ENCODE measurements at places on chromosomes 16 and 17. TPM values are rescaled to one million over a fixed set of nuclear protein-coding genes. Genes with fewer than 3 reads are reported as not detected.

DNA sequence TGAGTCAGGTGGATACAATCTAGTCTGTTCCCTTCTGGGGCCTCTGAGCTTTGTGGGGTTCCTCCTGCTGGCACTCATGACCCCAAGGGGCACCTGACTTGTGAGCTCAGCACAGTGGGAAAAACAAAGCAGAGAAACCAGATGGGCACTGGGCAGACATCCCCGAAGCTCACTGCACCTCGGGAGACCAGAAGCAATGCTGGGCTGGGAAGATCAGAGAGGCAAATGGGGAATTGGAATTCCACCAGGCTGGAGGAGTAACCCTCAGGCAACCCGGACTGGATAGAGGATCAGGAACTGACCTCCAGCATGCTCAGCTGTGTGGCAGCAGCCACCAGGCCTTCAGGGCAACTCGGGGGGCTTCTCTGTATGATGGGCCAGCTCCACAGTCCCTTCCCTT, 50.3 kb downstream of the ABCC12 start:
- H3K4me3 ChIP-seq = no peak overlapping the region
- H3K27me3 ChIP-seq = no peaks in the 10 kb centered on the region
- no peak overlapping the region for H3K27ac ChIP-seq
- no peak for DNase-seq
- no peaks in the 10 kb centered on the region for H3K4me1 ChIP-seq

DNA sequence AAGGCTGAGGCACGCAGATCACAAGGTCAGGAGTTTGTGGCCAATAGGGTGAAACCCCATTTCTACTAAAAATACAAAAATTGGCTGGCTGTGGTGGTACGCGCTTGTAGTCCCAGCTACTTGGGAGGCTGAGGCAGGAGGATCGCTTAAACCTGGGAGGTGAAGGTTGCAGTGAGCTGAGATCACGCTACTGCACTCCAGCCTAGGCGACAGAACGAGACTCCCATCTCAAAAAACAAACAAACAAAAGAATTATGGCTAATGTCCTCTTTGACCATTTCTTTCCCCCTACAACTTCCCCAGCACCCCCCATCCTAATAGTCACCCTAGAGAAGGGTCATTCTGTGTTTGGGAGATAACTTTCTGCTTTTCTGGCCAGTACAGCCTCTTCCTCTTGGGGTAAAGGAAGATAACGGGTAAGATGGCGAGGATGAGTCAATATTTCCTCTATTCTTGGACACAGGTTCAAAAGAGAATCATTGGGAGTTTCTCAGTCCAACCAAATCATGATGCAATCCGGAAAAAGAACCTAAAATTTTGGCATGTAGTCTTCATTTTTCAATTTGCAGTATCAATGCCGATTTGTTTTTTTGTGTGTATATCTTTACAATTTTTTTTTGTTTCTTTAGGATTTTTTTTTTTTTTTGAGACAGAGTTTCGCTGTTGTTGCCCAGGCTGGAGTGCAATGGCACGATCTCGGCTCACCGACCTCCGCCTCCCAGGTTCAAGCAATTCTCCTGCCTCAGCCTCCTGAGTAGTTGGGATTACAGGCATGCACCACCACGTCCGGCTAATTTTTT, 107.6 kb upstream of the MED13 start:
- H3K4me1 ChIP-seq = no peaks in the 10 kb centered on the region
- no peak overlapping the region for H3K27ac ChIP-seq
- no peaks in the 10 kb centered on the region for H3K36me3 ChIP-seq

- no peak for DNase-seq
- H3K36me3 ChIP-seq = no peaks in the 10 kb centered on the region
- peaks cover 4% of the 10 kb centered on the region for H3K4me1 ChIP-seq
These were observed 180.3 kb upstream of the AXIN2 start for GRCh38 chr17:65741710-65742109.

GRCh38 chr17:6930749-6931148, 65.1 kb upstream of the ALOX12 start:
- H3K27ac ChIP-seq = no peak overlapping the region
- H3K36me3 ChIP-seq = no peaks in the 10 kb centered on the region
- no peak overlapping the region for H3K4me3 ChIP-seq
- no peak for DNase-seq
- H3K4me1 ChIP-seq = no peaks in the 10 kb centered on the region

GRCh38 chr17:28029044-28029443, 13.4 kb upstream of the NLK start:
- no peak overlapping the region for H3K27ac ChIP-seq
- H3K4me3 ChIP-seq = no peak overlapping the region
- H3K27me3 ChIP-seq = no peaks in the 10 kb centered on the region
- DNase-seq = no peak

DNA sequence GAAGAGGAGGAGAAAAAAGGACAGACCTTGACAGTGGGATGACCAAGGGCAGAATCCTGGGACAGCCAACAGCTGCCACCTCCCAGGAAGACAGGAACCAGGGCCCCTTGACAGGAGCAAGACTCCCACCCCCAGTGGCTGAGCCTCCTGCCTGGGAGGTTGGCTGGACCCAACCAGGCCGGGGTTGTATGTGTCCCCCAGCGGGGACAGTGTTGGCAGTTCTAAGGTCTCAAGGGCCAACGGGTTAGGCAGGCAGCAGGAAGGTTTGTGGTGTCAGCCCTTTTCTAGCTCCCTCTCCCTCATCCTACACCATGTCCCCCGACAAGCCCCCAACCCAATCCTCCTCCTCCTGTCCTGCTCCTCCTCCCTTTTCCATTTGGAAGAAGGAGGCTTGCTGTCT, 126.2 kb downstream of the MRM1 start:
- no peak overlapping the region for H3K4me3 ChIP-seq
- H3K36me3 ChIP-seq = no peaks in the 10 kb centered on the region
- DNase-seq = no peak
- H3K27me3 ChIP-seq = peaks cover 9% of the 10 kb centered on the region
- H3K4me1 ChIP-seq = peaks cover 4% of the 10 kb centered on the region

DNA sequence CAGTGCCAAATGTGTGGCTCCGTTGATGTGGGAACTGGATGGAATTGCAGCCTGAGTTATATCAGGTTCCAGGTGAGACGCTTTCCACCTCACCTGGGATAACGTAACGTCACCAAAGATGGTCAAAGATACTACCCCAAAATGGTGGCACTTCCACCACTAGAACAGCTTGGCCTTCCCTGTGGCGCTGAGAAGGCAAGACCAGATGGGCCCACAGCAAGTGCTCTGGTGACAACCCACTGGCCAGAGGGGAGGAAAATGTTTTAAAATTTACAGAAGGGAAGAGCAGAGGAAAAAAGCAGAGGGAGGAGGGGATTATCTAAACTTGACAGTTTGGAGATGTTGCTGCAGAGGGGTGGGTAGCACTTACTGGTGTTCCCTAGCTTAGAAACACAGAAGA, 7.5 kb upstream of the ITGA2B start:
- H3K36me3 ChIP-seq = peaks cover 53% of the 10 kb centered on the region
- no peaks in the 10 kb centered on the region for H3K4me1 ChIP-seq
- no peak overlapping the region for H3K27ac ChIP-seq

DNA sequence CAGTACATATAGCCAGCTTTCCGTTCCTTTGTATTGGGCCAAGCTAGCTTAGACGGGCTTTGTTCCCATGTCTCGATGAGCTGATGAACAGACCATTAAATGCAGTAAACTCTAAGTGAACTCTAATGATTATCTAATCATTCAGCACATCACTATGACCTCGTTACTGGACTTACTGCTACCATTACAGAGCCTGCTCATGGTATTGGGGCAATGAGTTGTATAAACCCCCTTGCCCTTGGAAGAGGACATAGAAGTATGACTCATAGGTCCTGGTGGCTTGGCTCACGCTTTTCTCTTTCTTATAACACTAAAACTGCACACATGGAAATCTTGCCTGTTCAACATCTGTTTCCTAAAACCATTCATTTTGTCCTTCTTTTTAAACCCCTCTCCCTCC, 93.6 kb upstream of the DYNLRB2 start:
- H3K36me3 ChIP-seq = no peaks in the 10 kb centered on the region
- H3K4me3 ChIP-seq = no peak overlapping the region
- no peaks in the 10 kb centered on the region for H3K4me1 ChIP-seq
- no peaks in the 10 kb centered on the region for H3K27me3 ChIP-seq
- DNase-seq = peak; percentile 30

GRCh38 chr16:477301-478157, 50.0 kb upstream of the CAPN15 start:
- no peaks in the 10 kb centered on the region for H3K36me3 ChIP-seq
- no peaks in the 10 kb centered on the region for H3K4me1 ChIP-seq
- DNase-seq = no peak
- H3K27me3 ChIP-seq = no peaks in the 10 kb centered on the region

DNA sequence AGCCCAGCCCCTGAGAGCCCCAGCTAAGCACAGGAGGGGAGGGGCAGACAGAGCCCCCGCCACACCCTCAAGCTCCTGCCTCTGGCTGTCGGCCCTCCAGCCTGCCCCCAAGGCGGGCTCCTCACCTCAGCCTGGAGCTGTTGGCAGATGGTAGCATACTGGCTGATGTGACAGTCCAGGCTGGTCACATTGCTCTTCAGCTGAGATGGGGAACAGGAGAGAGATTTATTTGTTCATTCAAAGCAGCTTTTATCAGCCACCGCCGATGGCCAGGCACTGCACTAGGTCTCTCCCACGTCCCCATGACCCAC, 14.8 kb downstream of the KIF18B start:
- H3K4me3 ChIP-seq = no peak overlapping the region
- H3K27ac ChIP-seq = no peak overlapping the region
- no peaks in the 10 kb centered on the region for H3K36me3 ChIP-seq
- no peaks in the 10 kb centered on the region for H3K4me1 ChIP-seq
- DNase-seq = no peak

DNA sequence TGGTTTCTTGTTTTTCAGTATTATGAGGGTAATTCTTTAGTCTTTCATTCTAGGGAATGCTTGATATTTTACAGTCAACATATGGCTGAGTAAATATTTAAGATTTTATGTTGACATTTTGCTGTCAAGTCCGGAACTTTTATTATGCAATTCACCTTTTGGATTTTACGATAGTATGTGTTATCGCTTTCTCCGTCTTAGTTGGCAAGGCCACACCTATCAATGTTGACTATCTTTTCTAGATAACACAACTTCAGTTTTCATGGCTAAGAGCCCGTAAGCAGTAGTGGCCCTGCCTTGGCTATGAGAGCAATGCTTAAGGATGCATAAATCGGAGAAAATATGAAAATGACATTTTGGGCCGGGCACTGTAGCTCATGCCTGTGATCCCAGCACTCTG, 39.5 kb upstream of the CDH13 start:
- H3K27ac ChIP-seq = no peak overlapping the region
- no peaks in the 10 kb centered on the region for H3K4me1 ChIP-seq
- no peak overlapping the region for H3K4me3 ChIP-seq
- no peak for DNase-seq
- peaks cover 8% of the 10 kb centered on the region for H3K27me3 ChIP-seq

DNA sequence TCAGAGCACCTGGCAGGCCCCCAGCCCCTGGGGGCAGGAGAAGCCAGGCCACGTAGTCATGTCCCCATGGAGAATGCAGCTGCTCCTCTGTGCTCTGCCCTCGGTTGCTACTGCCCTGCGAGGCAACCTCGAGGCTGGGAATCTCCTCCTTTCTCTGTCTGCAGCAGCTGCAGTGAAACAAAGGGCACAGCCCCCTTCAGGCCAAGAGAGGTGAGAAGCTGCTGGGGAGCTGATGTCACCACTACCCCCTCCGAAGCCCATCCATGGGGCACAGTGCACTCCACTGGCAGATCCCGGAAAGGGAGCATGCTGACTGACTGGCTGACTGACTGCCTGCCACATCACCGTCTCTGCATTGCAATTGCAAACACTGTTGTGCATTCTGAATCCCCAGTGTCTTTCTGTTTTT, 103.7 kb downstream of the GRIN2A start:
- DNase-seq = peak; percentile 15
- no peak overlapping the region for H3K27ac ChIP-seq
- peaks cover 16% of the 10 kb centered on the region for H3K4me1 ChIP-seq
- no peaks in the 10 kb centered on the region for H3K36me3 ChIP-seq
- H3K27me3 ChIP-seq = no peaks in the 10 kb centered on the region

GRCh38 chr17:10349403-10349802, 23.4 kb downstream of the MYH13 start:
- no peaks in the 10 kb centered on the region for H3K4me1 ChIP-seq
- no peak overlapping the region for H3K27ac ChIP-seq
- H3K27me3 ChIP-seq = no peaks in the 10 kb centered on the region
- no peak overlapping the region for H3K4me3 ChIP-seq
- no peaks in the 10 kb centered on the region for H3K36me3 ChIP-seq
- DNase-seq = no peak

DNA sequence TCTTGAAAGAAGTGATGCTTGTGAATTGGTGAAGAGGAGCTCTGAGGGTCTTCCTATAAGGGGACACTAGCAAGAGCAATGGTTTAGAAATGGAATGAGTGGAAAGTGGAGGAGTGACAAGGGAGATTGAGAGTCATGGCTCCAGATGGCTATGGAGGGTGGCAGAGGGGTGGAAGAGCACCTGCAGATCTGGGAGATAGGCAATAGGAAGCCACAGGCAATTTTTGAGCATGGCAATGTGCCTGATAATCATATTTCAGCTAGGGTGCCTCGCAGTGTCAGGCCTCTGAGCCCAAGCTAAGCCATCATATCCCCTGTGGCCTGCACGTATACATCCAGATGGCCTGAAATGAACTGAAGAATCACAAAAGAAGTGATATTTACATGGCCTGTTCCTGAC, 21.5 kb downstream of the RGS9 start:
- H3K36me3 ChIP-seq = peaks cover 11% of the 10 kb centered on the region
- DNase-seq = no peak
- no peak overlapping the region for H3K4me3 ChIP-seq
- H3K27ac ChIP-seq = no peak overlapping the region
- H3K27me3 ChIP-seq = no peaks in the 10 kb centered on the region

- H3K36me3 ChIP-seq = no peaks in the 10 kb centered on the region
- no peak overlapping the region for H3K4me3 ChIP-seq
- no peaks in the 10 kb centered on the region for H3K4me1 ChIP-seq
- DNase-seq = no peak
- no peak overlapping the region for H3K27ac ChIP-seq
These were observed 23.2 kb upstream of the CCL22 start for GRCh38 chr16:57335366-57335765.

- H3K27ac ChIP-seq = no peak overlapping the region
- DNase-seq = no peak
These were observed 93.3 kb downstream of the C16orf78 start for GRCh38 chr16:49466881-49467280.

ATAD5 gene
- total RNA-seq = 1.3 TPM

CEP112 gene
- 9.6 TPM for total RNA-seq

SIAH1 gene
- 43.3 TPM for total RNA-seq

SPECC1 gene
- 29.2 TPM for total RNA-seq

ZDHHC1 gene
- 8.5 TPM for total RNA-seq

HIGD1B gene
- total RNA-seq = not detected

SLC38A8 gene
- total RNA-seq = not detected

CNTNAP4 gene
- total RNA-seq = not detected

CORO1A gene
- 13.0 TPM for total RNA-seq
